ENCODE measurements at places on chromosomes 11 and 22.

- DNase-seq = no peak
Observed at GRCh38 chr11:27013781-27014361, 20.0 kb downstream of the FIBIN start.

DNA sequence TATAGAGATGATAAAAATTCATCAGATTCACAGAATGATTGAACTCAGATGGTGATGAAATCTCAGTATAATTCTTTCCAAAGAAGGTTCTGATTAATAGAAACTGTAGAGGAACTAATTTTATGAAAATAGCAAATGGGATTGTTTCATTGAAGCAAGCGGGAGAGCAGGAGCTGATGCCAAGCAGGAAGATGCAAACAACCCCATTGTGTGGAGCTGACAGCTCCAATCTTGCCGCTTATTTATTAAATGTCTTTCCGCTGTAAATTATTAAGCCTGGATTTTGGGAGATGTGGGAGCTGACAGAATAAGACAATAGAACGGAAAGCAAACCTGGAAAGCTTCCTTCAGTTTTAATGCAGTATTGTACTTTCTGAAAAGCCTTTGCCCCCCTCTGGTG is 6.0 kb upstream of the TMEM218 start:
- no peak for DNase-seq

DNA sequence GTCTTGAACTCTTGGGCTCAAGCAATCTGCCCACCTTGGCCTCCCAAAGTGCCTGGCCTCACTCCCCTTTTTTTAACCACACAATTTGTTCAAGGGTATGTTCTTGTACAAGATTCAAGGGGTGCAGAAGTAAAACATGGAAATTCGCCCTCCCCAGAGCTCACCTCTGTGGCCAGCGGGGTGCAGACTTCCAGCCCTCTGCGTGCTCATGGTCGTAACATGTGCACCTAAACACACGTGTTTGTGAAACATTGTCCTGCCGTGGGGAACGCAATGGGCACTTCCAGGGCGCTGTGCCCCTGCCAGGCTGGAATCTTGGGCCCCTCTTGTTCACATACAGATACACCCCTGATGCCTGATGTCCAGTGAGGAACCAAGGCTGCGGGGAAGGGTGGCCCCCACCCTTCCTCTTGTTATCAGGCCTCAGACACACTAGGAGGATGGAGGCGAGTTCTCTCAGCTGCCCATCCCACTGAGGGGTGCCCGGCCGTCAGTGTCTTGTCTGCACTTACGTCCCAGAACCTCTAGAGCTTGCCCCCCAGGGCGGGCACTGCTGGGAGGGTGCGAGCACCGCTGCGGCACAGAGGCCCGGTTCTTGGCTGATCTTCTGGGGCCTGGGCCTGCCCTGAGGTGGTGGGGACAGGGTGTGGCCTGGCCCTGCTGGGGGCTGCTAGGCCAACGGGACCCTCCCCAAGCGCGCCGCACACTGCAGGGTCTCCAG is 4.1 kb upstream of the EPS8L2 start:
- DNase-seq = no peak

DNA sequence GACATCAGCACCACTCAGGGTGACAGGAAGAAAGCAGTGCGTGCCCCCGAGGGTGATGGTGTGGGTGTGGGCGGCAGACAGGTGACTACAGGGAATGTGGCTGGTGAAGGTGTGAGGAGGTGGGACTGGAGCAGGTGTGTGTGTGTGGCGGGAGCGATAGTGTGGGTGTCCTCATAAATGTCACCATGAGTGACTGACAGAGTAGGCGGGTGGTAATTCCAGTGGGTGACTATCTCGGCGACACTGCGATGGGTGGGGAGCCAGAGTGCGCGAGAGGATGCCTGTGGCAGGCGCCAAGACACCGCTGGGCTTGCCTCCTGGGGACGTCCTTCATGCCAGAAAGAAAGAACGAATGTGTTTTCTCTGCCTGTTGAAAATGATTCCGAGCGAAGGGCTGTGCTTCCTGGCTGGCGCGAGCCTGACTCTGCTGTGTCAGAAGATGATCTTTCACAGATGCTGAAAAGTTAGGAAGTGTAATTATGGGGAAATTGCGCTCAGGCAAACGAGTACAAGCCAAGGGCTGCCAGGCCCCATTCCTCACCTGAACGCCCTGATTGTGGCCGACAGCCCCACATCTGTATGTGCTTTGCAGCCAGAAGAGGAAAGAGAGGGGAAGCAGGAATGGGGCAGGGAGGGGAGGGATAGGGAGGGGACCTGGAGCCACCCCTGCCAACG is 98.8 kb upstream of the CD82 start:
- no peak for DNase-seq

DNA sequence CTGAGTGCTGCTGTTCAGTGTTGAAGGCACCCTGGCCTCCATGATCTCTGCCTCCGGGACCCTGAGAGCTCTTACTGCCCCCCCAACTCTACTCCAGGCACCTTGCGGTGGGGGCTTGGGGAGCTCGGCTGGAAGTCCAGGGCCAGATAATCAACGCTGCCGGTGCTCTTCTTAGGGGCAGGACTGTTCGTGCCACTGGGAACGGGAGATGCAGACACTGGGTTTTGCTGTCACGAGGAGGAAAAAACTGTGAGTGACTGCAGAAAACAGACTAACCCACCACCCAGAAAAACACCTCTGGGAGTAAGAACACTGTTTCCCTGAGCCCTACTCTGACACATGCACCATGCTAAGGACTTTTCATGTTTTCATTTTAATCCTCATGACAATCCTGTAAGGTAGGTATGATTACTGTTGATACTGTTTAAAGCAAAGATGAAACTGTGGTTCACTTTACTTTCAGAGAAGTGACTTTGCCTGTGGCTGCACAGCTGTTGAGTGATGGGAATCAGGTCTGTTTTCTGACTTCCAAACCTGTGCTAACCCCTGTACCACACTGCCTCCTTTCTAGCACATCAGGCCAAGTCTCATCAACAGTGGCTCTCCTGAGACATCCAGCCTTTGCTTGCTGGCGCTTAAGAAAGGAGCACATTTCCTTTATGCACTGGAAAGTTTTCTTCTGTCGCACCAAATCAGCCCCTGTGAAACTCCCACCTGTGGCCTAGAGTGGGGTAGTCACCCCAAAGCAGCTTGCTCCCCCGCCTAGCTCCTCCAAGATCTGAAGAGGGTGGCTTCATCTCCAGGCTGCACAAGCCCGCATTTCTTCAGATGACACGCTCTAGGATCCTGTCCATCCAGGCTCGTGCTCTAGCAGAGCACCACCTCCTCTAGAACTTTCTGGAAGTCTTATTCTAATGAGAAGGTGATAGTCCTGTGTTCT is 31.8 kb downstream of the USP35 start:
- DNase-seq = no peak

Data from kidney glomerular epithelial cell (primary cell).